Stimulated activated CD8-positive, alpha-beta memory T cell treated with anti-CD3 and anti-CD28 coated beads, Interleukin-4, amount 100 ng/mL, for 1 hour (primary cell): ENCODE measurements at places on chromosomes 12 and 14.

DNA sequence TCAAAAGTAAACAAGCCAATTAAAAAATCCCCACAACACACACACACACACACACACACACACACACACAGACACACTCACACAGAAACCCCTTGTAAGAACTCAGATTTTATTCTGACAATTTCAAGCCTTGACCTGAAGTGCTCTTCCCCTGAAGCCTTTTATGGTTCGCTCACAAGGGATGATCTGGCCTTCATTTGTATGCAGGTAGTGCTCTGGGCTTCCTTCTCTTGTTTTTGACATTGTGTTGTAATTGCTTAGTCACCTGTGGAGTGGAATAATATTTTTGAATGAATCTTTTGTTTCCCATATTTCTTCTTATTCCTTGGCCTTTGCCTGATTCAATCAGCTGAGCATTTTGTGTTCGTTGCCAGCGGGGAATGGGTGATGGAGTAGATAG lies 83.3 kb upstream of the CSRP2 start:
- DNase-seq: no peak

GRCh38 chr12:111424189-111424792 lies 18.6 kb downstream of the SH2B3 start:
- no peak for DNase-seq

- no peak for DNase-seq
Observed at GRCh38 chr12:121996945-121997612, 24.6 kb upstream of the BCL7A start.

DNA sequence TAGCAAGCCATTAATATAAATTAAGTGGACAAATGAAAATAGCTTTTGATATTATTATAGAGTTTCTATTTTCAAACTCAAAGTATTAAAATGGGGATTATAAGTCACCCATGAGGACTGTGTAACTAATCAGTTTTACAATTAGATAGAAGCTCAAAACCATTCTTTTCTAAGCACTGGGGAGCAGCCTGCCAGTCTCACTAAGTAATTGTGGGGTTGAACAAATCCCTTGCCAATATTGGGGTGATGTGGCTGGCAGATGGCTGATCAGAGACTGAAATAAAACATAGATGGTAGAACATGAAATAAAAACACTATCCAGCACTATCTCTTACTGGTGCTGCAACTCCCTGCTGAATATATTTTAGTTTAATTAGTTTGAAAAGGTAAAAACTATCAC lies 353.2 kb downstream of the FLRT2 start:
- no peak for DNase-seq

DNA sequence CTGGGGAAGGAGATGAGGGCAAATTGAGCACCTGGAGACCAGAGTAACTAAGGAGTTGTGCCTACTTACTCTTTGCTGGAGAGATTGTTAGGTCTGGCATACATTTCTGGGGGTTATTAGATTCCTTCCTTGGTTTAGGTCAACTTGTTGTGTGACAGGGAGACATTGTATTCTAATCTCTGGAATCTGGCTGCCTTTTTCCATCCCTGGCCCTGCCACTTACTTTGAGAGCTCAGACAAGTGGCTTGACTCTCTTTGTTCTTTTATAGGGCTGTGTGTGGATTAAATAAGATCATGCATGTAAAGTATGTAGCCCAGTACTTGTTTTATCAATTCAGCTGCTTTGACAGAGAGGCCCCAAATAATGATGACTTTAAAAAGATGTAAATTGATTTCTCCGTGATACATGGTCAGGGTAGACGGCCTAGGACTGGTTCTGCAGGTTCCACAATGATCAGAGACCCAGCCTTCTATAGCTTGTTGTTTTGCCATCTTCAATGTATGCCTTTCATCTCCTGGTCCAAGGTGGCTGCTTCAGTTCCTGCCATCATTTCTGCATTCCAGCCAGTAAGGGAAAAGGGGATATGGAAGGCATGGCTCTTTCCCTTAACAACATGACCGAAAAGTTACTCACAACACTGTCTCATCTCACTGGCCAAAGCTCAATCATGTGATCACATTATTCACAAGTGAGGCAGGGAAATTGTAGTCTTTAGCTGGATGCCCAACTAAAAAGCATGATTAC lies 72.6 kb downstream of the CHST11 start:
- DNase-seq: no peak

GRCh38 chr12:86407620-86408208 lies 151.5 kb upstream of the MGAT4C start:
- no peak for DNase-seq

DNA sequence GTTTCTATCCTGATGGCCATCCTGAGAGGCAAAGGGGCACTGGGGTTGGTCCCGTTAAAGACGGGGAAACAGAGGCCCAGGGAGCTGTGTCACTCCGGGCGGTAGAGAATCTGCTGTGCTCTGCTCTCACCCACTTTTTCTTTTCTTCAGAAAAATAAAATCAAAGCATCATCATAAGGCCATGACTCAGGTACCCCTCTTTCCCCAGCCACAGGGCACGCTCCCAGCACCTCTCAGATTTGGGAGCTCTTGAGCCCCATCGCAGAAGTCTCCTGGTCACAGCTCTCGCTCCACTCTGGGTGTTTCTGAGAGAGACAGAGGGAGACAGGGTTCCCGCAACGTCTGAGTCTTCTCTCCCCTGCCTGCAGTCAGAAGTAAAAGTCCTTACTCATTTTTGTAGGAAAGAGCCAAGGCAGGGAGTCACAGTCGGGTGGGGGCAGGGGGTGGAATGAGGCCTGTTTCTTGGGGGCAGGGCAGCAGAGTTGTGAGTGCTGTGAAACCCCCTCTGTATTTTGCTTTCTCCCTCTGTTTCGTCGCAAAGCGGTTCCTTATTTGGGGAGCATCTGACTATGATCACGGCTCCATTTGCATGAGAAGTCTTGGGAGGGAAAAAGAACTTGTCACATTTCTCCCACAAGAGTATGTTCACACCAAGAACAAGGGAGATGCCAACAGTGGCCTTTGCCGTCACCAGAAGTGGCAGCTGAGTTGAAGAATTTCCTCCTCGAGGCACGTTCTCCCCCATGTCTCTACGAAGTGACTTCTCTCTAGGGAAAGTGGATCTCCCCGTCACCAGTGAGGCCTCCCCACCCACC lies 139.0 kb downstream of the BCL11B start:
- no peak for DNase-seq

- no peak for DNase-seq
Observed at GRCh38 chr14:35419429-35419841, 14.9 kb upstream of the NFKBIA start.

DNA sequence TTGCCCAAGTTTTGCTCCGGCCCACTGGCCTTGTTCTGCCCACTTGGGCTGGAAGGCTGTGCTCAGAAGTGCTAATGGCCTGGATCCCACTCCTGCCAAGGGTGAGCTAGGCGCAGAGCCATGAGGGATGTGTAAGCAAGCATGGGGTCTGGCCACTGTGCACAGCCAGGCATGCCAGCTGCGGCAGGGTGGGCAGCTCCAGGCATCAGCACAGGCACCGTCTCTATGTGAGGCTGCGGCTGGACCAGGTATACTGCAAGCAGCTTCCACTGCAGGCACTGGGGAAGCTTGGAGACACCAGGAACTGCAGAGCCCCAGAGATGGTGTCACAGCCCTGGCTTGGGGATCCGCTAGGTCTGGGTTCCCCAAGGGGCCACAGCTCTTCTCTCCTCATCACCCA lies 264.9 kb downstream of the LRIG3 start:
- DNase-seq: no peak

GRCh38 chr14:38971258-38971921 lies 131.6 kb downstream of the SEC23A start:
- DNase-seq: no peak

- DNase-seq: no peak
Observed at GRCh38 chr12:49955899-49956662, 5.5 kb downstream of the AQP2 start.

DNA sequence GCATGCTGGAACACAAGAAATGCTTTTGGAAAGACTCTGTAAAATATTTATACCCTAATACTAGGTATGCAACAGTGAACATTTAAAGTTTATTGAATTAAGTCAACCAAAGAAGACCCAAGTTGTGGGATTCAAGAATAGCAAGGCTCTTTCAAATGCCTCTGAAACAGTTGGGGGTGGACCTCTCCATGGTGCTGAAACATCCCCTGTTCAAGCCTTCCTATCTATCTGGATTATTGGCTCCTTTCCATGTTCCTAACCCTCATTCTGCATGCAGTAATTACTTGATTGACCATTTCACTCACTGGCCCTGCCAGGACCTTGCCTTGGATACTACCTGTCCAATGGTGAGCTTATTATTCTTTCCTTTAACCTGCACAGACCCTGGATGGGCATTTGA lies 349.7 kb downstream of the NRXN3 start:
- no peak for DNase-seq

GRCh38 chr12:94704452-94705306 lies 54.3 kb upstream of the TMCC3 start:
- DNase-seq: no peak

GRCh38 chr14:90576581-90576980 lies 179.8 kb downstream of the CALM1 start:
- DNase-seq: no peak

GRCh38 chr12:1013618-1014489 lies 22.8 kb downstream of the ERC1 start:
- no peak for DNase-seq

- DNase-seq: no peak
Observed at GRCh38 chr12:42757624-42758119, 168.1 kb upstream of the PRICKLE1 start.

GRCh38 chr14:36553656-36554260 lies 28.7 kb downstream of the NKX2-8 start:
- DNase-seq: no peak

GRCh38 chr14:75049136-75049535 lies 2.1 kb downstream of the MLH3 start:
- DNase-seq: no peak

GRCh38 chr12:120581998-120582397 lies 796 bp upstream of the POP5 start:
- no peak for DNase-seq

- no peak for DNase-seq
Observed at GRCh38 chr14:99686557-99687283, 2.6 kb downstream of the CYP46A1 start.

- DNase-seq: no peak
Observed at GRCh38 chr14:92984896-92985295, 61.9 kb downstream of the CHGA start.

DNA sequence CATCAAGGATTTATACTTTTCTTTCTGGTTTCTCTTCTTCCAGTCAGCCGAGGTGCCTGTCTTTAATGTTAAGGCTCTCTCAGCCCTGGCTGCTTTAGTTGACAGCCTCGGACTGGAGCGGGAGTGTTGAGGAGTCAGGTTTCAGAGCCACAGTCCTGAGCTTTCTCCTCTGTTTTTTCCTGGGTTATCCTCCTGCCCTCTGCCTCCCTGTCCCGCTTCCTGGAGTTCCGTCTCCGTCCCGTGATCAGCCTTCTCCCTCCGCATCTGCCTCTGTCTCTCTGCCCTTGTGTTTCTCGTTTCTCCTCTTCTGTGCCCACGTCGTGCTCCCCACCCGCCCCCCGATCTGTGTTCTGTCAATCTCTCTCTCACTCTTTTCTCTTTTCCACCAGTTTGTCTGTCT lies 33.0 kb downstream of the IQSEC3 start:
- DNase-seq: no peak

GRCh38 chr12:685388-685787 lies 22.1 kb upstream of the NINJ2 start:
- peak; percentile 67 for DNase-seq

DNA sequence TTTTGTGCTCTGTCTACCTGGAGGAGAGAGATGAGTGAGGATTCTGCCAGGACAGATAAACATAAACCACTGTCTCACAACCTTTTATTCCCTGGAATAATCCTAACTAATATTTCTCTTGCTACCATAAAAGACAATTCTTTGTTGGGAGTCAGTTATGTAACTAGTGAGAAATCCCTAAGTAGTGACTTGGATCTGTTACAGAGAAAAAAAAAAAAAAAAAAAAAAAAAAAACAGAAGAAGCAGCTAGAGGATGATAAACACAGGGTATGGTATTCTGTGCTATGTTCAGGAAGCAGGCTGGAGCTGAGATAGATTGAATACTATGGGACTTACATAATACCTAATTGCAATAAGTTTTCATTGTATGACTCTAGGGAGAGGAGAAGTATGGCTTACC lies 178.7 kb downstream of the CNTN1 start:
- no peak for DNase-seq

DNA sequence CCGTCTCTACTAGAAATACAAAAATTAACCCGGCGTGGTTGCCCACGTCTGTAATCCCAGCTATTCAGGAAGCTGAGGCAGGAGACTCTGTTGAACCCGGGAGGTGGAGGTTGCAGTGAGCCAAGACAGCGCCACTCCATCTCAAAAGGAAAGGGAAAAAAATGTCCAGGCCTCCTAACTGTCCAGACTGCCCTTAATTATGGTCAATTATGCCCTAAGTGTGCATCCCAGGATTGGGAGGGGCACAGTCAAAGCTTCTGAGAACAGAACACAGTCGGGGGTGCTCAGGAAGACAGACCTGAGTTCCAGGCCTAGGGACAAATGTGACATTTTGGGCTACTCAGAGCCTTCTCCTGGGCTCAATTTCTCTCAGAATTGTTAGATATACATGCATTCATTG lies 31.8 kb upstream of the SMUG1 start:
- no peak for DNase-seq

GRCh38 chr14:76773956-76774820 lies 12.9 kb downstream of the VASH1 start:
- no peak for DNase-seq

- no peak for DNase-seq
Observed at GRCh38 chr12:57623385-57623784, 9.6 kb downstream of the B4GALNT1 start.

GRCh38 chr12:103960616-103961227 lies 5.0 kb upstream of the TDG start:
- DNase-seq: no peak

GRCh38 chr12:16482726-16483125 lies 123.2 kb downstream of the LMO3 start:
- no peak for DNase-seq

- no peak for DNase-seq
Observed at GRCh38 chr12:26401874-26402273, 206.5 kb downstream of the SSPN start.

GRCh38 chr12:116165036-116165425 lies 112.5 kb downstream of the MED13L start:
- DNase-seq: no peak

GRCh38 chr14:44113769-44114730 lies 393.0 kb downstream of the FSCB start:
- no peak for DNase-seq

- DNase-seq: no peak
Observed at GRCh38 chr12:25126746-25127145, 68.2 kb downstream of the DNAI7 start.

DNA sequence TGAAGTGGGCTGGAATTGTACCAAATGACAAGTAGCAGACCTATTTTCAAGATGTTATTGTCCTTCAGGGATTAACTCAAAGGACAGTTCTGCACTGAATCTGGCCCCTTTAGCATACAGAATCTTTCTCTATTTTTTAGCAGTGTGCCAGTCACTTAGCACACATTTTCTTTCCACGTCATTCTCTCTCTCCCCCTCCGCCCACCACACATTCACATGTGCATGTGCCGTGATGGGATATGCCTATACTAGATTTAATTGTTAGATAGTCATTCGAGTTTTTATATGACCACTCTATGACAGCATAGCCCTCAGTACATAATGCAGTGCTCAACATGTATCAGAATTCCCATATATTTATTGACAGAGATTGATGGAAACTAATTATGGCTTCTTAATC lies 129.1 kb downstream of the KCNC2 start:
- no peak for DNase-seq
